ENCODE measurements at places on chromosomes 4 and X.

DNA sequence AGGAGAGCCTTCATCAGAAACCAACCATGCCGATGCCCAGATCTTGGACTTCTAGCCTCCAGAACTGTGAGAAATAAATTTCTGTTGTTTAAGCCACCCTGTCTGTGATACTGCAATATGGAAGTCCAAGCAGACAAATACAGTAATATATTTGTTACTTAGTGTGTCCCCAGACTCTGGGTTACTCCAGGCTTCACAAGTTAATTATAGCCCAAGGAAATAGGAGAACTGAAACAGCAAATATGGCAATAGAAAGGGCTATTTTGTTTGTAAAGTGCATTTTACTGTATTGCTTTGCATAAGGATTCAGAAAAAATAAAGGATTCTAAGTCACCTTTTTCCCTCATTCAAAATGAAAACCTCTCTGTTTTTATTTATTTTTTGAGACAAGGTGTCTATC lies 15.7 kb downstream of the TIGD4 start:
- DNase-seq, result no peak

GRCh38 chrX:1357993-1358392 lies 21.4 kb downstream of the IL3RA start:
- no peak for DNase-seq

- no peak for DNase-seq
Measured at GRCh38 chr4:55004831-55005230, 120.6 kb downstream of the KDR start.

DNA sequence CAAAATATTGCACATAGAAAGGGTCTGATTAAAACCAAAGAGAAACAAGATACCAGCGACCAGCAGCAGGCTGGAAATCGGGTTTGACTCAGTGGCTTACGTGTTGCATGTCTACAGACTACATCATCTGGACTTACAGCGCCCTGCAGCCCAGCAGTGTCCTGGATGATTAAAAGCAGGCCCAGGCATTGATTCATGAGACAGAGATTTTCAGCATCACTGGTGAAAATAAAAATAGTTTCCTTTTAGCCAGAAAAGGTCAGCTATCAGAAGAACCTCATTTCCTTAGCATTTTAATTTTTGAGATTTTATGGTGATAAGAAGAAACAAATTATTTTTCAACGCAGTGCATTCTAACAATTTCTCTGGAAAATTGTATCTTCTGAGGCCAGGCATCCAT lies 190.6 kb downstream of the PTTG2 start:
- DNase-seq, result no peak

- DNase-seq, result no peak
Measured at GRCh38 chr4:148852092-148852699, 410.0 kb upstream of the NR3C2 start.
